Karpas-422 (cell line): ENCODE measurements at places on chromosomes 16 and 17. TPM values are rescaled to one million over a fixed set of nuclear protein-coding genes. Genes with fewer than 3 reads are reported as not detected.

ASB16 gene
- not detected in 2 replicates for total RNA-seq

NR1D1 gene
- 0.65 and 0.67 TPM in 2 replicates for total RNA-seq

DNA sequence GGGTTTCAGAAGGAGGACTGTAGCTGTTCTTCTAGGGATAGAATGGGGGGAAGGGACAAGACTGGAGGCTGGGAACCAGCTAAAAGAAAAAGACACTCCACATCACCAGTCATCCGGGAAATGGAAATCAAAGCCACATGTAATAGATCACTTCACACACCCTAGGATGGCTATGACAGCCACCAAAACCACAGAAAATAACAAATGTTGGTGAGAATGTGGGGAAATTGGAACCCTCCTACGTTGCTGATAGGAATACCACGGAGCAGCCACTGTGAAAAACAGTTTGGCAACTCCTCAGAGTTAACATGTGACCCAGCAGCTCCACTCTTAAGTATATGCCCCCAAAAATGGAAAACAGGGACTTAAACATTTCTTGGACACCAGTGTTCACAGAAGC lies 2.3 kb downstream of the TLE7 start:
- H3K36me3 ChIP-seq: no peaks in the 10 kb centered on the region
- no peaks in the 10 kb centered on the region for H3K27me3 ChIP-seq
- H3K27ac ChIP-seq: no peak overlapping the region
- H3K4me1 ChIP-seq: no peaks in the 10 kb centered on the region
- no peak overlapping the region for H3K4me3 ChIP-seq

GRCh38 chr17:60798576-60798975 lies 120.9 kb downstream of the BCAS3 start:
- H3K36me3 ChIP-seq: no peaks in the 10 kb centered on the region
- H3K4me1 ChIP-seq: no peaks in the 10 kb centered on the region
- no peak overlapping the region for H3K4me3 ChIP-seq
- no peak overlapping the region for H3K27ac ChIP-seq
- H3K27me3 ChIP-seq: no peaks in the 10 kb centered on the region

- peaks cover 12% of the 10 kb centered on the region for H3K4me1 ChIP-seq
- no peaks in the 10 kb centered on the region for H3K36me3 ChIP-seq
- H3K4me3 ChIP-seq: no peak overlapping the region
- DNase-seq: no peak
- no peak overlapping the region for H3K27ac ChIP-seq
Observed at GRCh38 chr17:47072886-47073285, 93.8 kb upstream of the RPRML start.

GRCh38 chr17:76626442-76626841 lies 17.1 kb downstream of the ST6GALNAC1 start:
- H3K4me1 ChIP-seq: peaks cover 4% of the 10 kb centered on the region; the same call in 1 of the 2 replicates
- no peak overlapping the region for H3K4me3 ChIP-seq
- H3K27me3 ChIP-seq: no peaks in the 10 kb centered on the region
- no peak overlapping the region for H3K27ac ChIP-seq
